ENCODE measurements at places on chromosomes 3 and 15. TPM values are rescaled to one million over a fixed set of nuclear protein-coding genes. Genes with fewer than 3 reads are reported as not detected.
A peak's percentile ranks its signal among the peaks of the same experiment; 100 is the strongest.

DNA sequence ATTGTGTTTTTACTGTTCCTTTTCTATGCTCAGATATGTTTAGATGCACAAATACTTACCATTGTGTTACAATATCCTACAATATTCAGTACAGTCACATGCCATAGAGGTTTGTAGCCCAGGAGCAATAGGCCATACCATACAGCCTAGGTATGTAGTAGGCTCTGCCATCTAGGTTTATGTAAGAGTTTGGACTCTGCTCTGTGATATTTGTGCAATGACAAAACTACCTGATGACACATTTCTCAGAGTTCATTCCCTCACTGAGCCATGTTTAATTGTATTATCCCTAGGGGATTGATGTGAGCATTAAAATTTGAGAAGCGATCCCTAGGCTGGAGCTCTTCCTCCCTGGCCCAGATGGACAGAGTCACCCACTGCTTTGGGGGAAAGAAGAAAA lies 270.0 kb upstream of the PROK2 start:
- DNase-seq: no peak

DNA sequence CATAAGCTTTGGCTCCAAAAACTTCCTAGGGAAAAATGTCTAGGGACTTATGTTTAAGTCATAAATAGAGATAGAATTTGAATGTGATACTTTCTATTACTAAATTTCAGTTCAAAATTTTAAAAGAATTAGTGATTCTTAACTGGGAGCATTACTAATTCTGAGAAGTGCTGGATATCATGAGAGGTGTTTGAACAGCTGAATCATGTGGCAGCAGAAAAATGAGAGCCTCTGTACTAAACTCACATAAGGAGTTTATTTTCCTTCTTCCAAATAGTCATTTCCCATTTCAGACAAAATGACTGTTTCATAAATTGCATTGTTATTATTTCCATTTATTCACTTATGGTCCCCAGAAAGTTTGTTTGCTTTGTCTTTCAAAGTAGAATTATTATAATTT lies 62.7 kb downstream of the SLMAP start:
- DNase-seq: no peak

GRCh38 chr3:16912400-16913263 lies 27.9 kb downstream of the PLCL2 start:
- no peak for DNase-seq

DNA sequence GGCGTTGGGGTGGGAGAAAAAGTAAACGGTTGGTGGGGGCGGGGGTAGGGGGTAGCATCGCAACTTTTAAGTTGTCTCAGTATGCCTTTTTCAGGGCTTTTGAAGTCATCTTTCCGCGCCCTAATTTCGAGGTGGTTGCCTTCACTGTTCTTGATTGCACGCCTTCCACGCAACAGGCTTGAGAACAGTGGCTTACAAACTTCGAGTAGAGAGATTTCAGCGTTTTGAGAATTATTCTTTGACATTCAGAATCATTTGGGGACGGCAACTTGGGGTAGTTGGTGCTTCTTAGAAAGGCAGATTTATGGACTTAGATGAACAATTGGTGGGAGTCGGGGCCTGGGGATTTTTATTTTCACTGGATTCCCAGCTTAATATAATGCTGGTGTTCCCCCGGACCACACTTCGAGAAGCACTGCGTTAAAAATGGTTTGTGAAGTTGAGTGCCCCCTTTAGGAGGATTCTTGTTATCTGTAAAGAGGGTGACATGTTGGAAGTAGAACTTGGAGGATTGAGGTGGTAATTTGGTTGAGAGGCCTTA lies 880 bp downstream of the PPP4R2 start:
- DNase-seq: peak; percentile 40

GRCh38 chr15:68045289-68046265 lies 8.5 kb upstream of the PIAS1 start:
- DNase-seq: no peak

DNA sequence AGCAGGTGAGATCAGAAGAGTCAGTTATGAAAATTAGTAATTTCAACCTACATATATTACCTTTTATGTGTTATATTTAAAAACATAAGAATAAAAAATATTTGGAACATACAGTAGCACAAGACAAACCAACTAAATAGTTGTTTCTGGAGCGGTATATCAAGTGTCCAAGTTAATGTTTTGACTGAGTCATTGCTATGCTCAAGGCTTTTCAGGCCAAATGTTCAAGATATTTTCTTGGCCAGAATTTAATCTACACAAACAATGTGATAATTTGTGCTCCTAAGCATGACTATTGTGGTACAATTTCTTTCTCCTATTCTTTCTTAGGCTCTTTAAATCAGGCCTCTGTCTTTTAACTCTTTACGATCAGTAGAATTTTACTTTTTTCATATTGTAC lies 412.4 kb downstream of the RAP2B start:
- no peak for DNase-seq

- DNase-seq: no peak
Measured at GRCh38 chr3:33035596-33035995, 61.4 kb downstream of the GLB1 start.

- DNase-seq: no peak
Measured at GRCh38 chr3:169171739-169172138, 491.8 kb downstream of the MECOM start.

GRCh38 chr15:95269242-95270183 lies 1038.2 kb downstream of the MCTP2 start:
- no peak for DNase-seq

Gene PLS1
- total RNA-seq: 9.5 TPM

DNA sequence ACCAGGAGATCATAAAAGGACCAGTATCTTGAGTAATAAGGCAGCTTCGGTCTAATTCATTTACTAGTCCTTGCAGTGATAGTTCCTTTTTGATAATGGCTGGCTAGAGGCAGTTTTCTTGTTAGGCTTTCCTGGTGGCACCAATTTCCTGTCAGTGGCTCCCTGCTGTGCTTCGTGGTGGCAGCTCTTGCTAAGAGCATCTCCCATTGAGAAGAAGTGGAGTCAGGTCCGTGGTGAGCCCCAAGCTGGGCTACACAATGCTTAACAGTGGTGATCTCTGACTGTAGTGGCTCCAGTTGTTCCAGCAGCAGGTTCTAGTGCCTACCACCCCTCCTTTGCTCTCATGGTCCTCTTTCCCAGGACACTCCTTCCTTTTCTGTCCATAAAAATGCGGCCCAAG lies 111.2 kb downstream of the RAP2B start:
- no peak for DNase-seq

Gene SPTSSB
- total RNA-seq: not detected

DNA sequence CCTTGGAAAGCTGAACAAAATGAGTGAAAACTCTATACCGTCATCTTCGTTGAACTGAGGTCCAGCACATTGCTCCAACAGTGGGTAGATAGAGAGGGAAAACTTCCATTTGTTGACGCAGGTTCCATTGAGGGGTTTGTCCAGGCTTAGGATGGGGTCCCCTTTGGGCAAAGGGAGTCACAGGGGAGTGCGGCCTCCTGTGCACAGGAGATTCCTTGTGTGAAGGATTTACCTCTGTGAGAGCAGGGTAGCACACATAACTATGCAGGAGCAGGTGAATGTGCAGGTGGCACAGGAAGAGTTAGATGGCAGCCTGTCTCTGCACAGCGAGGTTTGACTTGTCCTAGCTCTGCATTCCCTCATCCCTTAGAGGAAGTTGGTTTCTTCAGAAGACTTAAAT lies 139.3 kb downstream of the SNRPN start:
- no peak for DNase-seq

Gene VGLL3
- 3.1 TPM for total RNA-seq

- DNase-seq: no peak
Measured at GRCh38 chr3:56962206-56962605, 98.3 kb upstream of the SPATA12 start.

- DNase-seq: no peak
Measured at GRCh38 chr3:8474991-8475390, 26.6 kb upstream of the LMCD1 start.

GRCh38 chr15:76065245-76065644 lies 5.5 kb downstream of the TMEM266 start:
- no peak for DNase-seq

Gene GOLGA6L25
- total RNA-seq: not detected

GRCh38 chr15:85792912-85793590 lies 1.7 kb downstream of the KLHL25 start:
- DNase-seq: no peak

DNA sequence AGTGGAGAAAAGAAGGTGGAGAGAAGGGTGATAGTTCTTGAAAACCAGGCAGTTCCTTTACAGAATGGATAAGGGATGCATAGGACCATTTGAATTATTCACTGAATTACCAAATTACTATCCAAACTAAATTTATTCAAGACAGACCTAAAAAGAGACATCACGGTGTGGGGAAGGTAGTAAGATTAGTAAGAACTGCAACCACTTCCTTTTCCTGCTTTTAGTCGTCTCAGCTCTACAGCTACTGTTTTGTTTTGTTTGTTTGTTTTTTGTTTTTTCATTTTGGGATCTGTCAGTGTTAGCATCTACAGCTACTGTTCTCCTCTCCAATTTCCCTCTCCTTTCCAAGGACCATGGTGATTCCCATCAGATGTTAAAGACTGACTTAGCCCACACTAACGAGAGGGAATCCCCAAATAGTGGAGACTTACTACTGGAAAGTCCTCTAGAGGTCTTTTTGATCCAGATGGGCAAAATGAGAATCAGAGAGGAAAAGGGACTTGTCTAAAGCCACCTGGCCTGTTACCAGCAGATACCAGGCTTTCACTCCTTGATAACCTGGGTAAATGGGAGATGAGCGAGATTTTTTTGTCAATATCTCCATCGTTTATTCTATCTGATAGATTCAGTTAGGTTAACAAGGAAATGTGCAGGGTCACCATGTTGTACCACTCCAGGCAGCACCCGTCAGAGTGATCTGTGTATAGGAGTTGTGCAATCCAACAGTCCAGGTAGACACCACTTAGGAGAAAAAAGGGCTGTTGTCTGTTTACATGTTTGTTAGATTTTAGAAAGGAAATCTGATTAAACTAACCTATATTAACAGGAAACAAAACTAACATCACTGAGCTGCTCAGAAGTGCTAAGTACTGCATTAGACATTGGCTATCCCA lies 6.0 kb downstream of the HCLS1 start:
- DNase-seq: no peak

- DNase-seq: no peak
Measured at GRCh38 chr3:109563149-109563548, 225.8 kb upstream of the DPPA4 start.

- DNase-seq: no peak
Measured at GRCh38 chr3:72487946-72488737, 360.1 kb downstream of the SHQ1 start.

Gene MBD4
- total RNA-seq: 40.5 TPM

DNA sequence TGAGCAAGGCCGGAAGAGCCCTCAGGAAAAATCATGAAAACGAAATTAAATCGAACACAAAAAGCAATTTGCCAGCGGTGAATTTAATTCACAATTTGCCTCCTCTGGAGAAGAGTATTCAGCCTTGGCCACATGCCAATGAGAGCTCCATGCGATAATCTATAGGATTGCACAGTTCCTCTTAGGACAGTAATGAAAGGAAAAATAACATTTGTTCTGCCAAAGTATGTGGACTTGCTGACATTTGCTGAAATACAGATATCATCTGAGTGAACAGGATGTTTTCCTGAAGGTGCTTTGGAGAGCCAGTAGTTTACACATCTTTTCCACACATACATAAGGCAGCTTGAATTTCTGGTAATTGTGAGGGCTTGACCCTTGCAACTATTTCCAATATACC lies 188.6 kb upstream of the PDZRN3 start:
- DNase-seq: no peak

GRCh38 chr3:127751163-127751621 lies 71.1 kb downstream of the MGLL start:
- no peak for DNase-seq

- DNase-seq: no peak
Measured at GRCh38 chr3:195401943-195402342, 40.9 kb downstream of the ACAP2 start.

DNA sequence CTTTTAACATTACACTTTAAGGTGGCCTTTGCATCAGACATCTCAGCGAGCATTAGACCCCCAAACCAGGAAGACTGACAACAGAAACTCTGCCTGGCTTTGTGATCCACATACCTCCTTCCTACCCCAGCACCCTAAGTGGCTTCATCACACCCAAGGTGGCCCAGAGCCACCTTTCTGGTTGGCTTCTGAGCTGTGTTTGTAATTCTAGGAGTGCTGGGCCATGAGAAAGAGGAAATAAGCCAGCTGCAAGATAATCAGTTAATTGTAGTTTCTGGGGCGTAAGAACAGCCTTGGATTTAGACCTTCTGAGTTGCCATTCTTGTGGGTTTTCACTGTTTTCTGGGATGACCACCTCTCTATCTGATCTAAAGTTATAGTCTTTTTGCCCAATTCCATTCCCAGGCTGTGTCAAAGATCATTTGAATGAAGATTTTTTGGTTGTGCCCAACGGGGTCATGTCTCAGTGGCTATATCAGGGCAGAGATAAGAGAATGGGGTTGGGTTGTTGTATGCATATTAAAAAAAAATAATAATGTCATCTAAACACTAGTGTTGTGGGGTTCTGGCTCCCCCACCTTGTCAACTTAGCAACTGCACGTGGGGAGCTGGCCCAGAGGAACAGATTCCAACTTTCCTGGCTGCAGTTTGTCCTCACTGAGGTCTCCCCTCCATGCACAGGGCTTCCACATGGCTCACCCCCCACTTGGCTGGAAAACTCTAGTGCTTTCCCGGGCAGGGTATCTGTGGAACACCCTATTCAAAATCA lies 234.8 kb upstream of the WNT5A start:
- peak; percentile 11 for DNase-seq

DNA sequence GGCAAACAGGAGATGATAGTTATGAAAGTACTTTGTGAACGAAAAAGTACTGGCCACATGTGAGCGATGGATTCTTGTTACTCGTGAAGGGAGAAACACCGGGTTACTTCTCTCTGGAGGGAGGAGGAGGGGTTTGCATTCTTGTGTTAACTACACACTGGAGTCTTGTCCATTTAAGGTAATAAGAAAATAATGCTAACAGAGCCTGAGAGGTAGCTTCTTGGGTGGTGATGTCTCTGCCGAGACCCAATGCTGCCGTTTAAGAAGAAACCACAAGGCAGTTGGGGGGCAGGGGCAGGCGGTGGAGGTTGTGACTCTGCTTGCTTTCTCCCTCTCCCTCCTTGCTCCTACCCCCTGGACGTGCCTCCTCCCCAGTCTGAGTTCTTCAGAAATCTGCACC lies 100.9 kb upstream of the ROPN1 start:
- peak; percentile 37 for DNase-seq

- no peak for DNase-seq
Measured at GRCh38 chr3:125179143-125179883, 33.2 kb downstream of the SLC12A8 start.

DNA sequence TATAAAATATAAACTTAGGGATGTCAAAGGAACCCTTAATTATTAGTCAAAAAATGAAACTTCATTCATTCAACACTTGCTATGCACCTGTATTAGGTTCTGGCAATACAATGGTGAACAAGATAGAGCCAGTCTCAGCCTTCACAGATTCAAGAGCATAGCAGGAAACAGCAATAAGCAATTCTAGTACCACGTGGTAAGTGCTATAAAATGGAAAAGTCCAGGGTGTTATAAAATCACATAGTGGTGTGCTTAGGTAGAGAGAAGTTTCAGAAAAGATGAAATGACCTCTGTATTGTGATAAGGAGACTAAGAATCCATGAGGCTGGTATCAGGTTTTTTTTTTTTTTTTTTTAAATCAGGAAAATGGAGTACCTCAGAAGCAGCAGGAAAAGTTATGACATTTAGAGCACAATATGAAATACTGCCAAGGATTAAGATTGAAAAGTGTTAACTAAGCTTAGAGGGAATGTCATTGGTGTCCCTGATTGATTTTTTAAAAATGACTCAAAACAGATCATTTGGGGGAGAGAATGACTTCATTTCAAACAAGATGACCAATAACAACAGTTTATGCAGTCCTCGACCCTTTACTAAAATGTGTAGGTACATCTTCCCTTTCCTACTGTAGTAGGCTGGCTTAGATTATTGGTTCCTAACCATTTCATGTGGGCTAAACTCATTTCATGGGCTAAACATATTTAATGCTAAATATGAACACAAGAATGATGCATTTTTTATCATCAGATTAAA lies 5.0 kb downstream of the TOMM70 start:
- DNase-seq: no peak

Data from H4 (cell line).